ENCODE measurements at places on chromosomes 4 and X.
A peak's percentile ranks its signal among the peaks of the same experiment; 100 is the strongest.

DNA sequence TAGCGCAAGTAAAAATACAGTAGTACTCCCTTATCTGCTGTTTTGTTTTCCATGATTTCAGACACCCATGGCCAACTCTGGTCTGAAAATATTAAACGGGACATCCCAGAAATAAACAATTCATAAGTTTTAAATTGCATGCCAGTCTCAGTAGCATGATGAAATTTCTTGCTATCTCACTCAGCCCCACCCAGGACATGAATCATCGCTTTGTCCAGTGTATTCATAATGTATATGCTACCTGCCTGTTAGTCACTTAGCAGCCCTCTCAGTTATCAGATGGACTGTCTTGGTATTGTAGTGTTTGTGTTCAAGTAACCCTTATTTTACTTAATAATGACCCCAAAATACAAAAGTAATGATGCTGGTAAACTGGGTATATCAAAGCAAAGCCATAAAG is 158.2 kb upstream of the DDIT4L start:
- no peak for DNase-seq

- no peak for DNase-seq
Measured at GRCh38 chrX:21958916-21959315, 18.4 kb downstream of the SMS start.

DNA sequence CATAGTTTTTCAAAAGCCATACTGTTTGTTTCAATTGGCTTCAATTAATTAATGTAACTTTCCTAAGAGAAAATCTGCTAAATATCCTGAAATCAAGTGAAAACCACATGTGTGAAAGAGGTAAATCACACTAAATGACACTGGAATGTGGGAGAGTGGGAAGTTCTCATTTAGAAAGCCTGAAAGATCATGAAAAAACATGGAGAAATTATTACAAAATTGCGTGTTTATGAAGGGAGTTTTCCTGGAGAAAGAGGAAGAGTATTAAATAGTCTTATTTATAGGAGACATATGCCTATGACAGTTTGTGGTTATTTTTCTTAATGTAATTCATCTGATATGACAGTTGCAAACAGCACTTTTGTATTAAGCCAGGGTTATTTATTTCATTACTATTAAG is 183.7 kb downstream of the DKK2 start:
- DNase-seq = no peak

DNA sequence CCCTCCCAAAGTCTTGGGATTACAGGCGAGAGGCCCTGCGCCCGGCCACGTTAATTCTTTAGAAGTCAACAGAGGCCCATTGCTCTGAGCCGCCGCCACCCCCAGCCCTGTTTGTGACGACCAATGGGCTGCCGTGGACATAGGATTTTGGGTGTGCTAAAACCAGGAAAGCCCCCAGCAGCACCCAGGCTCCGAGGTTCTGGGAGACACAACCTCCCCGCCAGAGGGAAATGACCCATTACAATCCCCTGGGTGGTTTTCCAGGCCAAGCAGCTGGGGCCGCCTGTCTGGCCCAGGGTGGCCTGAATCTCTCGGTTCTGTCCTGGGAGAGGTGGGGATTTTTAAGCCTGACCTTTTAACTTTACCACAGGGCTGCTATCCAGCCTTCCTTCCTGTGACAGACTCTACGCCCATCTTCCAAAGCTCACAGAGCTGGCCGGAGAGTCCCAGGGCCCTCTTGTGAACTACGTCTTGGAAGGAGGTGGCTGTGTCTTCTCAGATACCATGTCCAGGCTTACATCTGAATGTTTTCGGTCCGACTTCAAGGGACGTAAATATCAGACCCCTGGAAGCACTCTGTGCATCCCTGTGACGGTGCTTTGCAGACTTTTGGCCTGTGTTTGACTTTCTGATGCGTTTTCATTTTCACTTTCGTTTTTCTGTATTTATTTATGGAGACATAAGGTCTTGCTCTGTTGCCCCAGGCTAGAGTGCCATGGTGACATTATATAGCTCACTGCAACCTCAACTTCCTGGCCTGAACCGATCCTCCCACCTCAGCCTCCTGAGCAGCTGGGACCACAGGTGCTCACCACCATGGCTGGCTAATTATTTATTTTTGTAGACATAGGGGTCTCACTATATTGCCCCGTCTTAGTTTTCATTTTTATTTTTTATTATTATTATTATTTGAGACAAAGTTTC is 36.0 kb downstream of the P2RY8 start:
- peak; percentile 39 for DNase-seq

DNA sequence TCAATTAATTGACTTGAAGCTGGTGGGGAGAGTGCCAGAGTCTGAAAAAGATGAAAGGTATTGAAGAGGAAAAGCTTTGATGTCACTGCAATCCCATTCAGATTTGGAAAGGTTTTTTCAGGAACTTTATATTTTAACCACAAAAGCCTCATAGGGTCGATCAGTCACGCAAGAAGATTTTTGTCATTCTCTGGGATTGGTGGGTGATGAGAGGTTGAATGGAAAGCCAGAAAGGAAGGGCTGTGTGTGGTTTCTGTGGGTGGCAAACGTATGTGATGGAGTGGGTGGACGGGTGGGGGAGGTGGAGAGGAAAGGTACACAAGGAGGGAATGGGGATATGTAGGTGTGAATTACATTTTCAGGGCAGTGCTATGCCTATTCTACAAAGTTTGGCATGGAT is 173.8 kb upstream of the SCML1 start:
- DNase-seq = no peak
